Stimulated activated effector memory CD8-positive, alpha-beta T cell treated with anti-CD3 and anti-CD28 coated beads, Interleukin-12 subunit alpha, Interleukin-12 subunit beta, amount 100 ng/mL, for 72 hours (primary cell): ENCODE measurements at places on chromosomes 4 and X.

DNA sequence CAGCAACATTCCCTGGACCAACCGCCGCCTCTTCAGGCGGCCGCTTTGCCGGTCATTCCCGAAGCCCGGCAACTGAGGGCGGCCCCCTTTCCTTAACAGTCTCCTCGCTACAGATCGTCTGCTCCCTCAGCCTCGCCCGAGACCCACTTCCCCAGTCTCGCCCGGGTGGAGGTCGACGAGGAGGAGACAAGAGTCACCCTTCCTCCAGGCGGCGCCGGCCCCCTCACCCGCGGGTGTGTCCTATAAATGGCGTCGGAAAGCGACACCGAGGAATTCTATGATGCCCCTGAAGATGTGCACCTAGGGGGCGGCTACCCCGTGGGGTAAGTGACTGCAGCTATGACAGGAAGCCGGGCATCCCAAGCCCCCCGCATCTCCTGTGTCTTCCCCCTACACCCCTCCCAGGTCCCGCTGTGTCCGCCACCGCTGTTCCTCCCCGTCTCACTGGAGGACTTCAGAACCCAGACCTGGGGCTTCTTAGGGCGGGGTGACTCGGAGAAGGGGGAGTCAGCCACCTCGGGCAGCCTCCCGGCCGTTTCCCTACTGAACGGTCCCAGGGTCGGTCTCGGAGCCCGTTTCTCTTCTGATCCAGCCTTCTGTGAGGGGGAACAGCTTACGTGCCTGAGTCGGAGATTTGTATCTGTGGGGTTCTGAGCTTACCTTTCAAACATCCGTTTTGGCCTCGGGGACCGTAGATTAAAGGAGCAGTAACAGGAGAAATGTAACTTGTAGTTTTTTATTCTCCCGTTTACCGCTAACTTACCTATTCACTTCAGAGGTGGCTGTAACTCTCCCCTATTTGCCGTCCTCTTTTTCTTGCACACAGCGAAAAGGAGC, 570 bp downstream of the WDR44 start:
- DNase-seq, result peak; percentile 17

DNA sequence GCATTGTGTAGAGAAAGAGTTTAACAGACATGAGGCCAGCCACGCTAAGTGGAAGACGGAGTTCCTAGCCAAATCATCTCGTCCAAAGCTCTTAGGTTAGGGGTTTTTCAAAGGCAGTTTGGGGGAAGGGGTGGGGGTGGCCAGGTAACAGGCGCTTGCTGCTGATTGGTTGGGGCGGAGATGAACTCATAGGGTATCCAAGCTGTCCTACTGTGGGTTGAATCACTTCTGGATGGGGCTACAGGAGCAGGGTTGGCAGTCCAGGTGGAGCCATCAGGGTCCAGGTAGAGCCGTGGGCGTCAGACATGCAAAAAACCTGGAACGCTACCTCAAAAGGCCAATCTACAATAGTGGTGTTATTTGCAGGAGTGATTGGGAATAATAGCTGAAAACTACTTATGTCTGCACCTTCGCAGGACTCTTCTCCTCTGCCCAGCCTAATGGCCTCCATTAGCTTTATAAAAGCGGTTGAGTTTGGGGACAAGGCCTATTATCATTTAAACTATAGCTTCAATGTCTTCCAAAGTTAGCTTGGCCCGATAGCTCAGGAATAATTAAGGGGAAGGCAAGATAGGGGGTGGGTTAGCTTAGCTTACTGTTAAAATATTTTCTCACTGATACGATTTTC, 579.6 kb downstream of the NLGN4X start:
- DNase-seq, result no peak

DNA sequence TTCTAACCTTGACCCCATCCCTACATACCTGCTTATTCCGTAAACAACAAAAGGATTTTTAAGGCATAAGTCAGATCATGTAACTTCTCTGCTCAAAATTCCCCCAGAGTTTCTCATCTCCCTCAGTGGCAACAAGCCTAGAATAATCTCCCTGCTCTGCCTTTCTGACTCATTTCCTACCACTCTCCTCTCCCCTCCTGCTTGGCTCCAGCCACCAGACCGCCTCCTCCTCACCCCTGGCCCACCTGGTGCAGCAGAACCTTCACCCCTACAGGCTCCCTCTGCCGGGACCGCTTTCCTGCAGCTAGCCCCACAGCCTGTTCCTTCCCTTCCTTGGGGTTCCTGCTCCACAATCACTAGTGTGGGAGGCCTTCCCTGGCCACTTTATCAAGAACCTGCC, 32.1 kb downstream of the TSPAN5 start:
- no peak for DNase-seq

DNA sequence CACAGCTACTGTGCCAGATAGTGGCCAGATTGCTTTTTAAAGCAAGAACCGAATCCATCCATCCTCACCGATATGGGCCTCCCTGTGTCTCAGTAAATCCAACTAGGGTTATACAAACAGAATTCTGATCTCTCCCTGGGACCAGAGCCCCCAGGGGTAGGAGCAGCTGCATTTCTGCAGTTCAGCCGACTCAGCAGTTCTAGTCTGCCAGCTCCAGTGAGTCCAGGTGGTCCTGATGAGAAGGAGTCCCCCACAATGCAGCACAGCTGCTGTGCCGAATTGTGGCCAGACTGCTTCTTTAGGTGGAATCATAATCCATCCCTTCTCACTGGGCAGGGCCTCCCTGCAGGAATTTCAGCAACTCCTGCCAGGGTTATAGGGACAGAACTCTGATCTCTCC, 532.9 kb downstream of the ACTRT1 start:
- no peak for DNase-seq

GRCh38 chrX:129115104-129115503, 408.2 kb downstream of the SMARCA1 start:
- DNase-seq, result peak; percentile 43

DNA sequence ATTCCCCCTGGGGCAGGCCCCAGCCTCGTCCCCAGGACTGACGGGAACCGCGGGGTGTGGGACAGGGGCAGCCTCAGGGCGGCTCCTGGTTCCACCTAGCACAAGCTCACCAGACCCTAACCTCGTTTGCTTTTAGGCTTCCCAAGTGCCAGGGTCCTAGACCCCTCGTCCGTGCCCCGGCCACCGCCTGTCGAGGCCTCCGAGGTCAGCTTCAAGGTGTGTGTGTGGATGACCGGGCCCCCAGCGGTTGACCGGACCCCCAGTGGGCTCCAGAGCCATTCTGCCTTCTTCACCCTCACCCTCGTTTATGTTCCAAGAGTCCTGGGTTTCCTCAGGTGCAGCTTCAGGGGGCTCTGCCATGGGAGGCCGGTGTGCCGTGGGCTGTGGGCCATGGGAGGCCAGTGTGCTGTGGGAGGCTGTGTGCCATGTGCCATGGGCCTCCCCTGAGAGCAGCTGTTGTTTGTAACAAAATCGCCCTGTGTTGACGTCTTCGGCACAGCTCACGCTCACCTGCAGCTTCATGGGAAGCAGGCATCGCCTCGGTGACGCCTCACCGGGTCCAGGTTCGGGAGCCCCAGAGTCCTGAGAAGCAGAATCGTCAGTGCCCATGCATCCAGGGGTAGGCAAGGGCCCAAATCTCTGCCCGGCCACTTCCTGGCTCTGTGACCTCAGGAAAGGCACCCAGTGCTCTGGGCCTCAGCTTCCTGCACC, 43.0 kb upstream of the HMX1 start:
- DNase-seq, result no peak

DNA sequence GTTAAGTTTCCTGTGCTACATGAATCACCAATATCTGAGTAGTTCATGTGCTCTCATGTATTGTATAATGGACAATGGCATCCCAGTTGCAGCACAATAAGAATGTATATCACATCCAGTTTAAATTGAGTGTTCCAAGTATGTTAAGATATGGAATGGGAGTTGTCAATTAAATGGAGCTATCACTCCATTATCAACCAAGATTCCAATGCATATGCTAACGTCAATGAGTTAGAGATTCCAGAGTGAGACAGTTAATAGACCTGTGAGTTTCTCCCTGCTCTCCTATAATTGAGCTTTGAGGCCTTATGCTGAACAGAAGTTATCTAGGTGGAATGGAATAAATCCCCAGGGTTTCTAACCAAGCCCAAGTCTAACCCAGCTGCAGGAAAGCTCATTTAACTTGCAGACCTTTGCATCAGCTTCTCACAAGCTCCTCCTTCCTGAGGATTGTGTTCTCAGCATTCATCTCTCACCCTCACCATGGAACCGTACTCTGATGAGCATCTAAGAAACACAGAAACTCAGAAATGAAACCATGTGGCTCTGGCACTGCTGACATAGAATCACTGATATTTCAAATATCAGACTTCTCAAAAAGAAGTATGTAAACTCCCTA, 84.8 kb downstream of the TIGD2 start:
- no peak for DNase-seq

DNA sequence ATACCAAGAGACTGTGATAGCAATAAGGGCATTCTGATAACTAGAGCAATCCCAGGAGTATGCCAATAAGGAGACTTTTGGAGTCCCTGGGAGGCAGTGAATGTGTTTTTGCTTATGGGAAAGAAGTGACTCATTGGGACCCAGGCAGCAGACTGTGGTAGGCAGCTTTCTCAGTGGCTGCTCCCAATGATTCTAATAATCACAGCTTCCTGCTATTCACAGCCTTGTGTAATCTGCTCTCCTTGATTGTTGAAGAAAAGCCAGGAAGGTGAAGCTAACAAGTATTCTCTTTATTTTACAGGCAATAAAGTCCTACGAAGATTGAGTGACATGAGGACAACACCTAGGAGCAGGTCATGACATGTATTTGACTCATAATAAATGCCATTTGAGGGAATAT, 70.3 kb upstream of the DDX60 start:
- no peak for DNase-seq

- no peak for DNase-seq
These were observed 8.7 kb downstream of the CITED1 start for GRCh38 chrX:72296991-72297390.

- no peak for DNase-seq
These were observed 121.8 kb upstream of the C1GALT1C1 start for GRCh38 chrX:120751683-120752082.

DNA sequence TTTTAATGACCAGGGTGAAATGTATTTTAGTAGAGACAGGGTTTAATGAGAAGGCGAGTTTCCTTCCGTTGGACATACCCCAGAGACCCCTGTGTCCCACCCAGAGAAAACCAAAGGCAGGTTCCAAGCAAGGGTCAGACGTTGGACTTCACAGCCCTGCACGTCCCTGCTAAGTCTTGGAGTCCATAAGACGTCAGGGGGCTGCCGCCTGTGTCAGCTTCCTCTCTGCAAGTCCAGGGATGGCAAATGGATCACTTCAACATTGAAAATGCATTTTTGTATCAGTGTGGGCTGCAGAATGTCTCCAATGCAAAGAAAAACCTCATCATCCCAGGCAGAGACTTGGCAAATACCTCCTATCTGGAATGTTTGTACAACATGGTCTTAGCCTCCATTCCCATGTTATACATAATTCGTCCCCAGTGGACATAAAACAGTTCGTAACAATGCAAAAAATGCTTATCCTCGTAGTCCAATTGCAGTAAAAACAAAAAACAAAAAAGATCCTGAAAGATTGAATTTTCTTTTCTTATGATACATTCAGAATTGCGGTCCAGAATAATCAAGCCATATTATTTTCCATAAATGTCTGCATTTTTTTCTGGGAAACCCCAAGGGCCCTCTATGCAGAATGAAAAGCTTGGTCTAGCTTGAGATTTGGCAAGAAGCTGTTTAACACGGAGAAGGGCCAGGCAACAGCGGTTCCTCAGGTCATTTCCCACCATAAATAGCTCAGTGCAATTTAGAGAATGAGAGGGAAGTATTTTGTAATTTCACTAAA, 190.9 kb downstream of the SHOX start:
- no peak for DNase-seq

GRCh38 chrX:19556202-19556601, 40.9 kb upstream of the MAP3K15 start:
- no peak for DNase-seq

GRCh38 chr4:24843096-24843495, 47.7 kb downstream of the SOD3 start:
- no peak for DNase-seq

DNA sequence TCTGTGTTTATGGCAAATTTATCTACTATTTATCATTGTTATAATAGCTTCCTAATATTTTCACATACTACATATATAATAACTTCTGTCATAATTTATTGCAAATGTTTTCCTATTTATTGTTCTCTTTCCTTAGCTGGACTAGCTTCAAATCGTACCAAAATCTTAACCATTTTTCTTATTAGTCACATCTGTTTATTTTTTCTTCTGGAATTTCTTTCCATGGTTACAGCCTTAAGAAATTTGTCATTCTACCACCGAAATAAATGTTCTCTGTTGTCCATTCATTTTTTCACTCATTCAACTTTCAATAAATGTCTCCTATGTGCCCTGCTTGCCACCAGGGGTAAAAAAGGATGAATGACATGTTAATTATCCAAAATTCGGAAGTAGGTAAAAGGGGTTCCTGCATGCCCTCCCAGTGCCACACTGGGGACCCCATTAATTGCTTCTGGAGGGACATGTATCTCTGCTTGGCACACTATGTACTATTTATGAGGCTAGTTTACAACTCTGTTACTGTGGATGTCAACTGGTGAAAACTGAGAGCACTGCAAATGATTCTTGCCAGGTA, 182.1 kb downstream of the SH3KBP1 start:
- DNase-seq, result no peak

DNA sequence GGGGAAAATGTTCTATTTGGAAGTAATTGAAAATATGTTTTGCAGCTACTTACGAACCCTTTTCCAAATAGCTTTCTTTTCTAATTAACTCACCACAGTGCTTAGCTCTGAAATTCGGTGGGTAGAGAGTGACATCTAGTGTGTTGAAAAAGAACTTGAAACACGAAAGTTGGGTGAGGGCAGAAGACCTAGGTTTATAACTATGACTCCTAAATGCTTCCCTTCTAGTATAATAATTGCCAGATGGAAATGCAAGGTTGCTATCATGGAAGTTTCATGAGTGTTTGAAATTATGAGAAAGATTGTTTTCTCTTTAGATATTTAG, 77.3 kb upstream of the NOCT start:
- no peak for DNase-seq

GRCh38 chr4:185242749-185243533, 33.5 kb downstream of the SNX25 start:
- no peak for DNase-seq

- no peak for DNase-seq
These were observed 29.3 kb upstream of the RXFP1 start for GRCh38 chr4:158492391-158492790.

- no peak for DNase-seq
These were observed 72.2 kb upstream of the STOX2 start for GRCh38 chr4:183832776-183833450.

- no peak for DNase-seq
These were observed 43.6 kb downstream of the CD99L2 start for GRCh38 chrX:150854856-150855255.

- DNase-seq, result no peak
These were observed 9.5 kb upstream of the ANKRD50 start for GRCh38 chr4:124722071-124722470.

DNA sequence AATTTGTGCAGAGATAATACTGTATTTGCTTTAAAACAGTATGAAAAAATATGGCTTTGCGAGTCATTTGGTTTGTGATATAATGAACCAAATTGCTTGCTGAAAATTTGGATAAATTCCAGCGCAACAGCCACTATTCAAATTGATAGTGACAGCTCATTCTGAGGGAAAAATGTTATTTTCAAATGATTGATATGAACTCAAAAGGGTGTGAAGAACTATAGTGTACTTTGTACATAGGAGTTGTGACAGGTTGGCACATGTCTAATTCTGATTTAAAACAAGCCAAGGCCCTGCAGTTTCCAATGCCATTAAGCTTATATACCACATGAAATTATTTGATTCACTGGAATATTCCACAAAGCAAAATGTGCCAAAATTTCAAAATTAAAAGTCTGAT, 1628.9 kb upstream of the AGA start:
- DNase-seq, result no peak
